ENCODE measurements at places on chromosomes 4 and X.

DNA sequence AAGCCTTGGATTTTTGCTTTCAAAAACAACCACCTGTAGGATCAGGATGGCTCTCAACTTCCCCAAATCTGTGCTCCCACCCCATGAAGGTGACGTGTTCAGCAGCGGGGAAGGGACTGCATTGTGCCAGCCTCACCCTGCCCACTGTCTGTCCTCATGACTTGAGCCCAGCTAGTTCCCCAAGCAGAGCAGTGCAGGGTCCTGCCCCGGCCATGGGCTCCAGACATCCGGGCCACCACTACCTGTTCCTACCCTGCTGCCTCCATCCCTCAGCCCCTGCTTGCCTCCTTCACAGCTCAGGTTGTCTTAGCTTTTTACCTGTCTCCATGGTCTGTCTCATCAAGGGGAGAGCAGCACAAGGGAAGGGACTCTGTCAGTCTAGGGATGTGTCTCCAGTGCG, 11.4 kb upstream of the MAP9 start:
- DNase-seq: no peak

DNA sequence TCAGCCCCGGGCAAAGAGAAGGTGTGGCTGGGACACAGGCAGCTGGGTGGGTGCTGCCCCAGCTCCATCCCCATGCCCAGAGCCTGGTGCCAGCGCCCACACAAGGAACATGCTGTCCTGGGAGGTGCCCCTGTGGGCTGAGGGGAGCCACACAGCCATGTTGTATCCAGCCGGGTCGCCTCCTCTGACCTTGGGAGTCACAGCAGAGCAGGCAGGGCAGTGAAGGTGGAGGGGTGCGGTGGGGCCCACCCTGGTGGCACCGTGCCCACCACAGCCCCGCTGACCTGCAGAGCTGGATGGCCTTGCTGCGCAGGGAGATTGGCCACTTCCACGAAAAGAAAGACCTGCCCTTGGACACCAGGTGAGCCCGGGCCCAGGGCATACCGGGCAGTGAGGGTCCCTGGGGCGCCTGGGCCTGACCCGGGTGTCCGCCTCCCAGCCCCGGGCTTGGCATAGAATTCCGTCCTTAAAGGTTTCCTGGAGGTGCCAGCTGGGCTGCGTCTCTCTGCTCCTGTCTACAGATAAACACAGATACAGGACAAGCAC, 18.7 kb upstream of the ADD1 start:
- no peak for DNase-seq

- DNase-seq: no peak
Measured at GRCh38 chrX:79139446-79139845, 5.0 kb upstream of the GPR174 start.

DNA sequence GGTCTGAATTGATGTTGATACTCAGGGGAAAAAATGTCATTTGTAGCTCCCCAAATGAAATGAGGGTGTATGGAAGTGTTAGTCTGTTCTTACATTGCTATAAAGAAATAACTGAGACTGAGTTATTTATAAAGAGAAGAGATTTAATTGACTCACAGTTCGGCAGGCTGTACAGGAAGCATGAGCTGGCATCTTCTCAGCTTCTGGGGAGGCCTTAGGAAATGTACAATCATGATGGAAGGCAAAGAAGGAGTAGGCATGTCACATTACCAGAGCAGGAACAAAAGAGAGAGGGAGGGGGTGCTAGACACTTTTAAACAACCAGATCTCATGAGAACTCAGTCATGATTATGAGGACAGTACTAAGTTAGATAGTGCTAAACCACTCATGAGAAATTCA, 1199.9 kb upstream of the DIAPH2 start:
- no peak for DNase-seq

Measured in SW480 (cell line).